Kidney tubule cell (primary cell): ENCODE measurements at places on chromosomes 6 and 20.

- DNase-seq: no peak
These were observed 13.1 kb upstream of the TCP11 start for GRCh38 chr6:35154262-35154661.

GRCh38 chr6:43634702-43635303 is 837 bp upstream of the MAD2L1BP start:
- no peak for DNase-seq

GRCh38 chr6:79777713-79778579 is 146.8 kb downstream of the SH3BGRL2 start:
- DNase-seq: peak; percentile 82

GRCh38 chr6:7512320-7512719 is 29.2 kb upstream of the DSP start:
- no peak for DNase-seq

DNA sequence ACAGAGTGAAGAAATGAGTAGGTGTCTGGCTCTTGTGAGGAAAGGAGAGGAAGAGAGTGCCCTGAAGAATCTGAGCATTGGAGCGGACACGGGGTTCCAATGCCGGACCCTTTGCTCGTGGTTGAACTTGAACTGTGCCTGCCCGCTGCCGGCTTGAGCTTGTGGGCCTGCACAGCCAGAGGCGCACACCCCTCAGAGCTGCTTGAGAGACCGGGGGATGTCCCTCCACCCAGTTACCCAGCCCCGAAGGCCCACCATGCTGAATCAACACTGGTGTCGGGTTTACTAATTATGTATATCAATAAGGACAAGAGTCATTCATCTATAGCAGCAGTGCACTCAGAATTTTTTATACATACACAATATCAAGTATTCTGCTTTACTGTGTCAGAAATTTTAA is 218.3 kb upstream of the CST7 start:
- no peak for DNase-seq

- no peak for DNase-seq
These were observed 42.6 kb downstream of the UQCC2 start for GRCh38 chr6:33668914-33669313.

DNA sequence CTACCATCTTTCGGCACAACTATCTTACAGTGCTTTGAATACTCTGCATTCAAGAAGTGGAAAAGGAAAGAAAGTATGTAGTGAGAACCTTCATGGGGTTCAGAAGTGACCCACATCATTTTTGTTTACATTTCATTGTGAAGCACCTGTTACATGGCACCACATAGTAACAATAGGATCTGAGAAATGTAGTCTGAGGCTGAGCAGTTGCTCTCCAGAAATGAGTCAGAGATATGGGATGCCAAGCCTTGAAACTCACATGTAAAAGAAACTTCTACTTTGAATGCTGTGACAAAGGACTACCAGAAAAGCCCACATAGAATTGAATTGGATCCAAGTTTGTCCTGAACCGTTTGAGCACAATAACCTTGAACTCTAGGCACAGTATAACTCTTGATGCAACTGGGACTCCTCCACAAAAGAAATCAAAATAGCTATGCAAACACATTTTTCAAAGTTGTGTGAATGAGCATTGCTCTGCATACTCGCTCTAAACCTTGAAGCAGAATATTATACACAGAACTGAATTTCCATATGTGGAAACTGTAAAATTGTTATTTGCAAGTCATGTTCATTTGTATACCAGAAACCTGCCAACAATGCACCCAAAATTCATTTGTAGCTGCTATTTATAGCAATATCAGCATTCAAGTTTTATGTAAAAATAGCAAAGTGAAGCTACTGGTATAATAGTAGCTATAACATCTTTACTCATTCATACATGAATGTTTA is 400.9 kb upstream of the POU3F2 start:
- no peak for DNase-seq

- peak; percentile 82 for DNase-seq
These were observed 397.1 kb downstream of the ARHGAP18 start for GRCh38 chr6:129312880-129313279.

DNA sequence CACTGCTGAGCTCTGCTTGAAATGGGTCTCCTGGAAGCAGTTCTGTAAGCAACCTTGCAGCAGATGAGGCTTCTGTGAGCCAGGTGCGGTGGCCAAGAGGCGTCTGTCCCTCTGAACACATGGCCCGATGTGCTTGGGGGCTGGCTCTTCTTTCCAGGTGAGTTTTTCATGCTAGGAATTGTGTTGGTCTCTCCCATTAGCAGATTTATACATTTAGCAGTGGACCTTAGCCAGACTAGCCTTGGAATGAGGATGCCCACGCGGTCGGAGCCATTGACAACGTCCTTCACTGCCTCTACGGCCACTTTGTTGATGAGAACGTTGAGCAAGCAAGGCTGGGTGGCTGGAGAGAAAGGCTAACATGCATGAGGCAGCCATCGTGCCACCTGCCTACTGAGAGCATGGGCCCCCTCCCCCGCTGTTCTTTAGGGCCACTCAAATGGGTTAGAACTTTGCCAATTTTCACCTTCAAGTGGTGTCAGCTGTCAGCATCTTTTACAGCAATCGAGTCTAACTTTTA is 33.5 kb downstream of the ERMARD start:
- DNase-seq: no peak

DNA sequence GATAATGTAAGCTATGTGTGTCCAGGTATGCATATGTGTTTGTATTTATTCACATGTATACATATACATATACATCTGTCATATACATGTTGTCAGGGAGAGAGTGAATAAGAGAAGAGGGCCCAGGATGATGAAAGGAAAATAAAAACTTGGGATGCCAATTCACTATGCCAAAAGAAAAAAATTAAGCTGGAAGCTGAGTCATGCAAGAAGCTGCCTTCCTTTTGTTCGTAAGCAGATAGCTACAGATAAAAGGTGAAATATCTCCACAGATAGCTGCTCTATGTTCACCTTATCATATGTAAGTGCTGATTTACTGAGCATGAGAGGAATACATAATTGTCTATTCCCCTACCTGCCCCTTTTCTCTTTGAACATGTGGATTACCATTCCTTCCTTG is 579.9 kb downstream of the EPM2A start:
- no peak for DNase-seq

- DNase-seq: peak; percentile 53
These were observed 843 bp downstream of the FBXO9 start for GRCh38 chr6:53066077-53066417.

DNA sequence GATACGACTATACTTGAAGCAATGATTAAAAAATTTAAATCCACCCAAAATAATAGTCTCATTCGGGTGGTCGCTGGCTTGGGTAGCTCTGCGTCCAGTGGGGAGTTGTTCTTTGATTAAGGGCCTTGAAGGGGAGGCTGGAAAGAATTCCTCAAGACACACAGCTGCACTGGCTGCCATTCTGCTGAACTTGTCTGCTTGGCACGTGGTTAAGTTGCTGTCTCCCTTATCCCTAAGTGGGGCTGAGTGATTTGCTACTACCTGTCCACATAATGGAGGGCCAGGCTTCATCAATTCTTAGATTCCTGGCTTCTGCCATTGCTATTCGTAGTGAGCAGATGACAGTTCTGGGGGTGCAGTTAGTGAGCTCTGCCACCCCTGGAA is 98.5 kb downstream of the GMPR start:
- DNase-seq: no peak

- DNase-seq: no peak
These were observed 35.8 kb upstream of the HLA-C start for GRCh38 chr6:31307669-31308049.

GRCh38 chr20:15100506-15101160 is 763.2 kb upstream of the FLRT3 start:
- peak; percentile 63 for DNase-seq

DNA sequence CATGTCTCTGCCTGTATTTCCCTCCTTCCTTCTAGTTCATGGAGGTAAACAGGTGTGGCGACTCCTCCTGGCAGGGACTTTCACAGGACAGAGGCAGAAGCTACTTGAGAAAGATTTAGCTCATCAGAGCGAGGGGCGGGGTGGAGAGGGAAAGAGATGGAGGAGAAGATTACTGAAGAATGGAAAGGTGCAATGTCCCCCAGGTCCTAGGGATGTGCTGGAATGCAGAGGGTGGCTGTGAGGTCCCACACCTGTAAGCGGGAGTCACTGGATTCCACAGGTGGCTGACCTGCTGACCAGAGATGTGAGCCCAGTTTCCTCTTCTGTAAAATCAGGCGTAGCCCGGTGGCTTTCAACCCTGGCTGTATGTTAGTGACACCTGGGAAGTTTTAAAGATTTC is 199.2 kb upstream of the SULF2 start:
- DNase-seq: no peak

GRCh38 chr20:5395932-5396727 is 79.4 kb upstream of the PROKR2 start:
- DNase-seq: peak; percentile 17

DNA sequence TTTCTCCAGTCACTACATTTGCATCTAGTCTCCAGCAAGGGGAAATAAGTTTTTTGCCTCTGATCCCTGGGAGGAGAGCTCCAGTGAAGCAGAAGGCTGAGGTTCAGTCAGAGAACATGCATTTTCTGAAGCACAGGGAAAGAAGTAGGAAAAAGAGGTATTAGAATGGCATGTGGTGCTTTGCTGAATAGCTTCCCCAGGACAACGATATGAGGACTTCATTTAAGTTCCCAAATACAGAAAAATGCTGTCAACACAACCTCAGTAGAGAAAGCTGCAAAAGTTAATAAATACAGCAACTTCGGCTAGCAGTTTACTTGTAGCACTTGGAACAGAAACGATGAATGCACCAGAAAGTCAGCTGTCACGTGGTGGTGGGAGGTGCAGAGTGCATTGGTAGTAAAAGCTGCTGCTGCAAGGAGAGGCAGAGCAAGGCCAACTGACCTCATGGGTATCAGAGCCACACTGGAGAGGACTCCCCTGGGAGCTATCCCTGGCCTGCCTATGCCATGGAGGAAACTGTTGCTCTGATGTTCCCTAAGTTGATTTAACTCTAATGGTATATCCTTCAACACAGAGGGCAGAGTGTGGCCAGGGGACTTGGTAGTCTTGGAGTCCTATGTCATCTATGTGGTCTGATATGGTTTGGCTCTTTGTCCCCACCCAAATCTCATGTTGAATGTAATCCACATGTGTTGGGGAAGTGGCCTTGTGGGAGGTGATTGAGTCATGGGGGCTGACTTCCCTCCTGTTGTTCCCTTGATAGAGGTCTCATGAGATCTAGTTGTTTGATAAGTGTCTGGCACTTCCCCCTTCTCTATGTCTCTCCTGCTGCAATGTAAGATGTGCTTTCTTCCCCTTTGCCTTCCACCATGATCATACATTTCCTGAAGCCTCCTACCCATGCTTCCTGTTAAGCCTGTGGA is 85.9 kb downstream of the ADTRP start:
- no peak for DNase-seq

DNA sequence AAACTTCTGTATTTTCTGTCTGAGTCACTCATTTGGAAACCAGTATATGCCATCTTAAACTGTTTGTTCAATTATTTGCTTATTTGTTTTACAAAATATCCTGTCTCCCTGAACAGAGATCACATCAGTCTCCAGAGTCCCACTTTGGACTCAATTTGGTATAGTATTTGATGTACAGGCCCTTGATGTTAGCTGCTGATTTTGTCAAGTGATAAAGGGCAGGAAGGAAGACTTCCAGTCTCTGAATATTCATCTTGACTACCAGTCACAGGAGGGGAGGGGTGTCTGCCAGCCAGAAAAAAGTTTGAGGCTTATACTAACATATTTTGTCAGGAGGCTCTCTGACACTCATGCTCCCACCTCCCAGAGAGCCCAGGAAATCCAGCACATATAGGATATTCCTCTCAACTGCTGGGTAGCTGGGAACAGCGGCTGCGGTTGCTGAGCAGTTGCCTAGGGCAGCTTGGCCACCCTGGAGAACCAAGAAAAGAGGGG is 376.8 kb upstream of the RUNX2 start:
- no peak for DNase-seq

DNA sequence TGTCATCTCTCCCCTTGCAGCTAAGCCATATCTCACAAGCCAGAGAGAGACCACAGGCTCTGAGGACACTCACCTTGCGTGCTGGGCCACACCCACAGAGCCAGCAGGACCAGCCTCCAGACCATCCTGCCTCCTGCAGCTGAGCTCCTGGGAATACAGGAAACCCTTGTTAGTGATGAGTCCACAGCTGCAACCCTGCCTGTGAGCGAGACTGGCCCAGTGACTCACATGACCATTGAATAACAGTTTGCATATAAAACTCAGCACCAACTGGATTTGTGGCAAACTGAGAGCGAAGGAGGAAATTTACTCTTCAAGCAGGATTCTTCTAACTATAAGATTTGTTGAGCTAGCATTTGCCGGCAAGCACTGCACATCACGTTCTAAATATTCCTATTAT is 3.0 kb downstream of the THBS2 start:
- peak; percentile 83 for DNase-seq

DNA sequence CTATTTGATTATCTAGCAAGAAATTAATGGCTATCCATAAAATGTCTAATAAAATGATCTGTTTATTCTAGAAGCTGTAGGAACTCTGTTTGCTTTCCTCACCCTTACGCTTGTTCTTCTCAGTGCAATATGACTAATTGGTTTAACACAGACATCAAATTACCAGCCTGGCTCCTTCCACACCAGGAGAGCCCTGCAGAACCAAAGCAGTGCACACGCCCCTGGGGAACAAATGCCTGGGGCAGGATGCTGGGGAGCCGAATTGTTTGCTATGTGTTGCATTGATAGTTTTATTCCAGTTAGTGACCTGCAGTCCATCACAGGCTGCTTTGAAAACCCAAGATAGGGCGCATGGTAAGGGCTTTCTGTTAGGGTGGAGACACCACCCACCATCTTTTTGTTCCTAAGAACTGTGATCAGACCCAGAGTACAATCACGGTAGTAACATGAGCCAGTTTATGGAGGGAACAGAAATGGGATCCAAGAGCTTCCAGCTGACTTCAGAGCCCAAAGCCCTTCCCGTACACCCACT is 126.4 kb upstream of the CD93 start:
- DNase-seq: no peak

DNA sequence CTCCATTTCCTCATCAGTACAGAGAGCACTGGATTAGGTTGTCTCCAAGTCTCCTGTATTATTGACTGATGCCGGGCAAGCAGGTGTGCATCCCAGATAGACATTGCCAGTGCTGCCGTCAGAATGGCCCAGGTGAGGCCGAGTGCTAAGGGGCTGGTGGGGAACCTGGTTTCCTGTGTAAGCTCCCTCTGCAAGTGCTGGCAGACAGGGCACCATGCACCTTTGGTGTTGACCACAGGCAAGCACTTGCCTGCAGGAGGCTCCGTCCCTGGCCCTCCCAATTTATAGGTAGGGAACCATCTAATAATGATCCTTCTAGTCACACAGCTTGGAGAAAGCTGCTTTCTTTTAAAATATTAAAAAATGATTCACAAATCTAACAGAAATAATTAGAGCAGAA is 747 bp downstream of the GABRR1 start:
- DNase-seq: no peak
